Right renal cortex interstitium (tissue), 3 donors: ENCODE measurements at places on chromosomes 1 and 21. TPM values are rescaled to one million over a fixed set of nuclear protein-coding genes. Genes with fewer than 3 reads are reported as not detected.

- no peak for DNase-seq
Measured at GRCh38 chr1:90396917-90397316, 320.2 kb downstream of the BARHL2 start.

DNA sequence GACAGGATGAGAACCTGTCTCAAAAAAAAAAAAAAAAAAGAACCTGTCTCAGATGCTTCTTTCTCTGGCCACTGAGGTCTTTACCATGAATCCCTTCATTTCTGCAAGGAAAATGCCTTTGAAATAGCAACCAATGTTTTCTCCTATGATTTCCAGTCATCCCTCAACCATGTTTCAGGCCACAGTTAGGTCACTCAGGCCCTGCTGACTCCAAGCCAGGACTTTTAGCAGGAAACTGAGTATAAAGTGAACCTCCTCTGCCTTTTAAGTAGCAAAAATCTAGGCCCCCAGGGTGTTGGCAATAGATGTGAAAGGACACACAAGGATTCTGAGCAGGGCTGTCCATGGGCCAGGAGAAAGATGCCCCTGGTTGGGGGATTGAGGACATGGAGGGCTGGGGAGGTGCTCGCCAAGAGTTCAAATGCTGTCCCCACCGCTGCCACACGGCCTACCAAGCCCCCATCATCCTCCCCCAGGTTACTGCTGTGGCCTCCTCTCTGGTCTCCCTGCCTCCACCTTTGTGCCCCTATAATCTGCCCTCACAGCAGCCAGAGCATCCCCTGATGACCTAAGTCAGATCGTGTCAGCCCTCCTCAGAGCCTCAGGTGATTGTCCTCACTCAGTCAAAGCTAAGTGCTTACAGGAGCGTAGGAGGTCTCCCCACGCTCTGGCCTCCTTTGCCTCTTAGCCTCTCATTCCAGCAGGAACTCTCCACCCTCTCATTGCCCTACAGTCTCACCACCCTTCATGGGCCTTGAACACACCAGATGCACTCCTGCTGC lies 54.6 kb downstream of the MATN1 start:
- no peak for DNase-seq

DNA sequence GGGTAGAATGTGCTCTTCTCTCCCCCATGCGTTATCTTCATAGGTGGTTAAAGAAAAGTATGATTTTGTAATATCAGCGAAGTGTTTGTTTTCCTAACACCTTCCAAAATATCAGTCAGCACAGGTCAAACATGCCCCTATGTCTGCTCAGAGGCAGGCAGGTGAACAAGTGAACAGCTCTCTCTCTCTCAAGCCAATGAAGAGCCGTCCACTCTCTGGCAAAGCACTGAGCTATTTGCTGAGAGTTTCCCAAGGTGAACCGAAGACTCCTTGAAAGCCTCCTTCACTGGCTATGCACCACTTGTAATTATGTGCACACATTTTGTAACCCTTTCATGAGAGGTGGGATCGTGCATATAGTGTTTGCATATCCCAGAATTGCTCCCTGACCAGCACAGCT lies 47.7 kb downstream of the ST6GALNAC3 start:
- DNase-seq: no peak

GRCh38 chr1:153312570-153313186 lies at the start of gene PGLYRP3:
TSS of gene PGLYRP3 (minus strand) at chr1:153312952. CDS start at chr1:153310665, 2,287 bp downstream.
- DNase-seq: no peak

- DNase-seq: no peak
Measured at GRCh38 chr1:110708974-110709440, 34.3 kb upstream of the KCNA3 start.

- no peak for DNase-seq
Measured at GRCh38 chr1:50430010-50430405, 6.8 kb upstream of the DMRTA2 start.

GRCh38 chr1:37660664-37661063 lies 26.0 kb upstream of the RSPO1 start:
- no peak for DNase-seq

GRCh38 chr1:231407547-231408396 lies 14.3 kb downstream of the EGLN1 start:
- DNase-seq: no peak

DNA sequence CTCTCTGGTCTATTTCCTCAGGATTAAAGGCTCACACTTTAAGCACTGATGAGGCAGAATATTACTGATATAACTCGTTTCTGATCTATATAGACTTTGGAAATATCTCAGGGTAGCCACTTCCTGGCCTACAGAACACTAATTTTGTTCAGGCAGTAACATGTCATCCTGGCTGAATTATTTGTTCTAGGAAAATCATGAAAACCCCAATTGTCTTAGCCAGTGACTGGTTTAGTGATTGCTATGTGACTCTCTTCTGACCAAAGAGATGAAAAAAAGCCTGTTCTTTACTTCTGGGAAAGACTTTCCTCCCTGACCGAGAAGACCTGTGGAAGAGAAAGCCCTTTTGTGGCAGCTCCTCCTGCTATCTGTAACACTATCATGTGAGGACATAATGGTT lies 453.7 kb downstream of the SETD4 start:
- DNase-seq: no peak

DNA sequence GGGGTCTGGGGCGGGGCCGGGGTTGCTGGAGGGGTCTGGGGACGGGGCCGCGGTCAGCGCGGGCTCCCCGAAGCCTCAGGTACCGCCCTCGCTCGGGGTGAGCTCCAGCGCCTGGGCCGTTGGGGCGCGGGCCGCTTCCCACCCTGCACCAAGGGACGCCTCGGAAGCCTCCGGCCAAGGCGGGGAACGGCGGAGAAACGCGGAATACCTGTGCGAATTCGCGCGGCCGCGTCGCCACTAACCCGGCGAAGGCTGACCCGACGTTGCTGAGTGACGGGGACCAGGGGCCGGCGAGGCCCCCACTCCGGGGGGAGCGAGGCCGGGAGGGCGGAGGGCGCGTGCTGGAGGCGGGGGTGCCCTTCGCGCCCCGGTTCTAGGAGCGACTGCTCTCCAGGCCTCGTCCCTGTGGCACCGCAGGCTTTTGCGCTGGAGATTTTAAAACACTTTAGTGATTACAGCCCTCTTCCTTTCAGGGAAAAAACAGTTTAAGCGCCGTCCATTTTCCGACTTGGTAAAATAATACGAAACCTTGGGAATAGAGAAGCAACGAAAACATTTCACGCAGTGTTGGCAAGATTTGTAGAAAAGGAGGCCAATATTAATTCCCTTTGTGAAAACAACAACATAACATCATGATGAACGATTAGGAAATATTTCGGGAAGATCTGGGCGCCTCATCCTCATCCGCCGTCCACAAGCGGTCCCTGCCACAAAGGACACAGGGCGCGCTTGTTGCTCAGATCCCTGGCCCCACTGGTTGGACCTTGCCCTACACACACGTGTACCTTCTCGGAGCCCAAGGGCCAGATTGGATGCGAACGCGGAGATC lies 971 bp upstream of the GNG4 start:
- no peak for DNase-seq

DNA sequence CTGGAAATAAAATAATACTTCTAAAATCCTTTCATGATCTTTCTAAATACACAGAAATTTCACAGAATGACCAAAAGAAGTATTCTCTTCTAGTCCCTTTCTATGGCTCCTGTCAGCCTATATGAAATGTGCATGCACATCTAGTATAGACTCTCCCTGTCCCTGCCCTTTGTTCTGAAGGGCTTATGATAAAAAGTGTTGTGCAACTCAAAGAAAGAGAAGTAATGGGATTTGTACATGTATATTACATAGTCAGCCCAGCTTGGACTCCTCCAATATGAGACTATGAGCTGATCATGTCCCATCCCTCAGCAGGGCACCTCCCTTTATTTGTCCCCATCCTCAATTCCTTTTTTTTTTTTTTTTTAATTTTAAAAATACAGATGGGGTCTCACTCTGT lies 42.1 kb upstream of the LAX1 start:
- no peak for DNase-seq

DNA sequence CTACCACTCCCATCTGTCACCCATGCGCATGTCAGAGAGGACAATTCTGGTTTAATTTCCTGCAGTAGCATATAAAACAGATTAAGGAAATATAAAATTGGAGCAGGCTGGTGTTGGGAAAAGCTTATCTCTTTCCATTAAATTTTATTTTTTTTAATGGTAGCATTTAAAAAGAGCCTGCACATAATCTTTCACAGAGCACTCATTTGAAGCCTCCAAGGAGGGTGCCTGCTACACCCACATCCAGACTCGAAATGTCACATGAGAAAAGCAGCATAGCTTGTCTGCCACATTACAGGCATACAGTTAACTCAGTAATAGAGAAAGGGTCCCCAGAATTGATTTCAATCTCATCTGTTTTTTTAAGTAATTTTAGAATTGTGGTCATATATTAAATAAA lies 599.0 kb downstream of the KIF26B start:
- no peak for DNase-seq

- DNase-seq: no peak
Measured at GRCh38 chr1:56397409-56397808, 182.0 kb downstream of the PLPP3 start.

GRCh38 chr21:38918607-38919346 lies 113.0 kb downstream of the ETS2 start:
- no peak for DNase-seq

GRCh38 chr1:99559166-99559565 lies 86.7 kb upstream of the PALMD start:
- no peak for DNase-seq

GRCh38 chr1:210070531-210070930 lies 132.5 kb downstream of the SYT14 start:
- DNase-seq: no peak

- no peak for DNase-seq
Measured at GRCh38 chr21:33976082-33977016, 60.7 kb upstream of the ATP5PO start.

DNA sequence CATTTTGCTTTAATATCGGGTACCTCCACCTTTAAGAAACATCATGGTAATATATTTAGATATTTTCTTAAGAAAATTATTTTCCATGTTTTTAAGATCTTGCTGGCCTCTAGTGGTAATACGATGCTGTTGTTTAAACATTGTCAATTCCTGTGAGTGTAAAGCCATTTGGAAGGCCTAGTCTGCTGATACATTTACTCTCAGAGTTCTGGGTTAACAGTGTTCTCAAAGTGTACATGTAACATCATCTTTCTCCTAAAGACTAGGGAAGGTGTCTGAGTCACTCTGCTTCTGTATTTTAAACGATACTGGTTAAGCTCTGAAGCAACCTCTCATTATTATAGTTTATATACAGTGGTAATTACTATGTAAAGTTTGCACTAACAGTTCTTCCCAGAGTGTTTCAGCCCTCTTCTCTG lies 189.1 kb downstream of the RASAL2 start:
- no peak for DNase-seq

DNA sequence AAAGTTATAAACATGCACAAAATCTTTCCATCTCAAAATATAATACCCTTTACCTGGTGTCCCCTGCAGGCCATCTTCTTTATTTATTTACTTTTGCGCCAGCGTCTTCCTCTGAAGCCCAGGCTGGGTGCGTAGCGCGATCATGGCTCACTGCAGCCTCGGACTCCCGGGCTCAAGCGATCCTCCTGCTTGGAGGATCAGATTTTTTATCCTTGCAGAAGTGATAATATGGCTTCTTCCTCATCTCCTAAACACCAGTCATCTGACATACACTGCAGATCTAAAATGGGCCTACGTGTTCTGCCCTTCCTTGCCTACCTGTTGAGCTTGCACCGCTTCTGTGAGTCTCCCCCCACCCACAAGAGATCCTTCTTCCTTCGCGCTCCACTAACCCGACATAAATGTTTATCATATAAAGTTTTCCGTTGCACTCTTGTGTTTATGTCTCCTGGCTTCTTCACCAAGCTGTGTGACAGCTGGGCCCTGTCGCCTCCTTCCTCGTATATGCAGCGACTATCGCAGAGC lies 506 bp upstream of the SRP9 start:
- no peak for DNase-seq

- no peak for DNase-seq
Measured at GRCh38 chr21:41148798-41149197, 19.2 kb upstream of the BACE2 start.

DNA sequence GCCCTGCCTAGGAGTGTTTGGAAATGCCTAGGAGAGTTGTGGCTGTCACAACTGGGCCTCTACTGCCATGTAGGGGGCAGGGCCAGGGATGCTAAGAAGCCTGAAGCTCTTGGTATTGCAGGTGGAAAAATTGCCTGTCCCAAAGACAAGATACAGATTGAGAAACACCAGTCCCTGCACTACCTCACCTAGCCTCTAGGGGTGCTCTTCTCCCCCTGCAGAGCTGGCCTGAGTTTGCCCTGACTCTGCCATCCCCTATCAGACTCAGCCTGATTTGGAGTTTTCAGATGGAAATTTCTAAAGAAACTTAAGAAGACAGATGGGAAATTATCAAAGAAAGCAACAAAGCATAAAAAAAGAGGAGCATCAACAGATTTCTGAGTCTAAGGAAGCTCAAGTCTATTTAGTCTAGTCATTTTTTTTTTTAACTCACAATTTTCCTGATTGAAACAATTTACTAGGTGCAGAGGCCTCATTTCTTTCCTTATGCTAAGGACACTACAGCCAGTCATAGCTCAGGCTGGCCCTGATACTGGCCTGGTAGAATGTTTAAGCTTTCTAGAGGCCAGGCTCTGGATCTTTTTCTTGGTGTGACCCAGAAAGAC lies 61.4 kb upstream of the LRRN2 start:
- DNase-seq: no peak

DNA sequence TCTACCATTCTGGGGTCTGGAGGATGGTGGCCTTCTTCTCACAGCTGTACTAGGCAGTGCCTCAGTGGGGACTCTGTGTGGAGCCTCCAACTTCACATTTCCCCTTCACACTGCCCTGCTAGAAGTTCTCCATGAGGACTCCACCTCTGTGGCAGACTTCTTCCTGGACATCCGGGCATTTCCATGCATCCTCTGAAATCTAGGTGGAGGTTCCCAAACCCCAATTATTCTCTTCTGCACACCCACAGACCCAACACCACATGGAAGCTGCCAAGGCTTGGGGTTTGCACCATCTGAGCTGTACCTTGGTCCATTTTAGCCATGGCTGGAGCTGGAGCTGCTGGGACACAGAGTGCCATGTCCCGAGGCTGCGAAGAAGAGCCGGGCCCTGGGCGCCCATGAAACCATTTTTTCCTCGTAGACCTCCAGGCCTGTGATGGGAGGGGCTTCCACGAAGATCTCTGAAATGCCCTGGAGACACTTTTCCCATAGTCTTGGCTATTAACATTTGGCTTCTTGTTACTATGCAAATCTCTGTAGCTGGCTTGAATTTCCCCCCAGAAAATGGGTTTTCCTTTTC lies 170.5 kb downstream of the FOXD2 start:
- DNase-seq: no peak

OR14K1 gene
- polyA plus RNA-seq: not detected

MAP3K6 gene
- 6.8 TPM for polyA plus RNA-seq

CDC14A gene
- 30.3 TPM for polyA plus RNA-seq

AVPR1B gene
- polyA plus RNA-seq: 0.72 TPM

PKP1 gene
- 0.11 TPM for polyA plus RNA-seq

ICOSLG gene
- 6.1 TPM for polyA plus RNA-seq

IRF6 gene
- 17.3 TPM for polyA plus RNA-seq

PBX1 gene
- polyA plus RNA-seq: 170 TPM
